Stimulated activated CD4-positive, alpha-beta T cell treated with anti-CD3 and anti-CD28 coated beads, Interleukin-1b, Interleukin-23, amount 100 ng/mL, for 1 hour (primary cell): ENCODE measurements at places on chromosomes 11 and 22.
A peak's percentile ranks its signal among the peaks of the same experiment; 100 is the strongest.

GRCh38 chr11:75140269-75141138 is 10.4 kb upstream of the SLCO2B1 start:
- peak; percentile 70 for DNase-seq

- no peak for DNase-seq
These were observed 752.8 kb downstream of the OPCML start for GRCh38 chr11:132779497-132779896.

GRCh38 chr11:44533921-44534711 is 31.3 kb upstream of the CD82 start:
- no peak for DNase-seq

GRCh38 chr22:36775586-36775963 is 344 bp downstream of the IFT27 start:
- no peak for DNase-seq

GRCh38 chr22:19721330-19722177 is 1.8 kb upstream of the GP1BB start:
- DNase-seq: no peak

DNA sequence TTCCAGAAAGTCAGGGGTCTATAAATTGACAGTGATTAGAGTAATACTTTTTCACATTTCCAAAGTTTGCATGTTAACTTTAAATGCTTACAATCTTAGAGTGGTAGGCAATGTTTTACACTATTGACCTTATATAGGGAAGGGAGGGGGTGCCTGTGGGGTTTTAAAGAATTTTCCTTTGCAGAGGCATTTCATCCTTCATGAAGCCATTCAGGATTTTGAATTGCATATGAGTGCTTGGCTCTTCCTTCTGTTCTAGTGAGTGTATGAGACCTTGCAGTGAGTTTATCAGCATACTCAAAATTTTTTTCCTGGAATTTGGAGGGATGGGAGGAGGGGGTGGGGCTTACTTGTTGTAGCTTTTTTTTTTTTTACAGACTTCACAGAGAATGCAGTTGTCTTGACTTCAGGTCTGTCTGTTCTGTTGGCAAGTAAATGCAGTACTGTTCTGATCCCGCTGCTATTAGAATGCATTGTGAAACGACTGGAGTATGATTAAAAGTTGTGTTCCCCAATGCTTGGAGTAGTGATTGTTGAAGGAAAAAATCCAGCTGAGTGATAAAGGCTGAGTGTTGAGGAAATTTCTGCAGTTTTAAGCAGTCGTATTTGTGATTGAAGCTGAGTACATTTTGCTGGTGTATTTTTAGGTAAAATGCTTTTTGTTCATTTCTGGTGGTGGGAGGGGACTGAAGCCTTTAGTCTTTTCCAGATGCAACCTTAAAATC is 5.3 kb downstream of the MALAT1 start:
- DNase-seq: no peak

DNA sequence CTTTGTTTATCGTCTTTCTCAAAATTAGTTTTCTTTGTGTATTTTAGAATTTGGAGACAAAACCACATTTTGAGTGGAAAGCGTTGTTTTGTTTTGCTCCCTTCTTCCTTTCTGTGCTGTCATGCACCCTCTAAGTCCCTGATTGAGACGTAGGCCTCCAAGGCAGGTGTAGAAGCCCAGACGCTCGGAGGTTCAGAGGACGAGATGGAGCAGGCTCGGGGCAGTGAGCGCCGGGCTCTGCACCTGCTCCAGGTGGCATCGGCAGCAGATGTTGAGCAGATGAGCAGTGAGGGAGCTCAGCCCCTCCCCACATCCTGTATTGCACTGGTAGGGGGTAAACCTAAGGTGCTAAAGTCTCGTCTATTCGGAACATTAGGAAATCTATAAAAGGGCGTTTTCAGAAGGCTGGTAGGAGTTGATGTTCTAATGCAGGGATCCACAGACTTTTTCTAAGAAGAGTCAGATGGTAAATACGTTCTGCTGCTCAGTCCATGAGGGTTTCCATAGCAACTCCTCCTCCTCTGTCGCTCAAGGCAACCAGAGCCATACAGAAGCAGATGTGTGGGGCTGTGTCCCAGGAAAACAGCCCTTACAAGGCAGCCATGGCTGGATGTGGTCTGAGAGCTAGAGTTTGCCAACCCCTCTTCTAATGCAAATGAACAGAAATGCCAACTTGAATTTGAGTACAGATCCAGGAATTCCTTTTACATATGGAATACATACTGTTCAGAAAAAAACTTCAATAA is 724.2 kb downstream of the BRD1 start:
- DNase-seq: no peak

DNA sequence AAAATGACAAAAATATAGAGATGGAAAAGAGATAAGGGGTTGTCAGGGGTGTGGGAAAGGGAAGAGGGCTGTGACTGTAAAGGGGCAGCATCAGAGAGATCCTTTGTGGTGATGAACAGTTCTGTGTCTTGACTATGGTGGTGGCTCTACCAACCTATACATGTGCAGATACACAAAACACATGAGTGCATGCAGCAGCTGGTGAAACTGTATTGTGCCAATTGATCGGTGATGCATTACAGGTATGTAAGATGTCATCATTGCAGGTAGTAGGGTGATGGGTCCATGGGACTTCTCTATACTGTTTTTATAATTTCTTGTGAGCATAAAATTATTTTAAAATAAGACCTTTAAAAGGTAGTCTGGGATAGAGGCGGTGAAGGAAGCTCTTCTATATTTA is 24.1 kb upstream of the ZDHHC13 start:
- no peak for DNase-seq

- DNase-seq: no peak
These were observed 123.9 kb downstream of the PAX6 start for GRCh38 chr11:31687256-31687655.

DNA sequence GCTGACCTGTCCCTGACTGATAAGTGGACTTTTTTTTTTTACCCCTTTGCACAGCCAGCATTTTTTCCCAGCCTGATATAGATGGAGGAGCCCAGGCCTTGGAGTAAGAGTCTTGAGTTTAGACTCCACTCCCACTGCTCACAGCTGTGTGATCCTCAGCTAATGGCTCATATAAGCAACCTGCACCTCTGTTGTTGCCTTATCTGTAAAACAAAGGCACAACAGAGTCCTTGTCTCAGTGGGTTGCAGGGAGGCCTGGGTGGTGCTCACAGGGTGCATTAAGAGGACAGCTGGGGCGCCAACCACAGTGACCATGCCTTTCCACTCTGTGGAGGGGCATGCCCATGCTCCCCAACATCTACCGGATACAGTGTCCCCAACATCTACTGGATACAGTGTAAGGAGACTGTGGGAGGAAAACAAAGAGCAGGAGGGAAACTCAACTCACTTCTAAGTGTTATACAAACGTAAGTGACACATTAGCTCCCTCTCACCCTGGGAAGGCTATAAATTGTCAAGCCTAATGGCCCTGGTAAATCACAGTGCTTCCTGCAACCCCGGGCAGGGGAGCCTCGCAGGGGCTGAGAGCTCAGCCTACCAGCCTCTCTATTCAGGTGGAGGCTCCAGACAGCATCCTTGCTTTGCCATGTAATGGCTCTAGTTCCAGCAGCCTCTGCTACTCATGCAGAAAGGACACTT is 109.5 kb downstream of the TENM4 start:
- DNase-seq: no peak

DNA sequence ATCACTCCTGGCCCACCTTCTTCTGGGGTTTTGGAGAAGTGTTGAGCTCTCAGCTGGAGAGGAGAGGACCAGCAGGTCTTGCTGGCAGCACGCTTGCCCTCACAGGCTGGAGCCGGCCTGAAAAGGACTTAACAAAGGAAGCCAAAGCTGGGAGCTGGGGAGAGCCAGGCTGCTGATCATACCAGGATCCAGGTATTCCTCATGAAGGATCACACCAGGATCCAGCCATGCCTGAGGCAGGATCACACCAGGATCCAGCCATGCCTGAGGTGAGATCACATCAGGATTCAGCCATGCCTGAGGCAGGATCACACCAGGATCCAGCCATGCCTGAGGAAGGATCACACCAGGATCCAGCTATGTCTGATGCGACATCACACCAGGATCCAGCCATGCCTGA is 17.0 kb downstream of the MRGPRD start:
- no peak for DNase-seq

DNA sequence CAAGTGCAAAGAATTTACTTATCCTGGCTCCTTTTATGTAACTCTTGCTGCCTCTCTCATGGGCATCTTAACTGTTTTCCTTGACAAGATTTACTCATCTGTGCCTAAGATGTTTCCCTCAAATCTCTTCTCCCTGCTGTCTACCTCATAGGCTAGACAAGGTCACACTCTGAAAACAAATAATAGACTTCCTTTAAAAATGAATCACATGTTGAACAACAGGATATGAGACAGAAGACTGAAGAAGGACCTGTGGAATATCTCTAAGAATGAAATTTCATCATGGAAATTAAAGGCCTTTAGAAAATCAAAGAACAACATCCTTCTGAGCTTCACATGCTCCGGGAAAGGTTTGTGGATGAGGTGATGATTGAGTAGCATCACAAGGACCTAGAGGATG is 6.0 kb upstream of the SCGB2A2 start:
- DNase-seq: no peak

- DNase-seq: no peak
These were observed 4.6 kb downstream of the TMEM9B start for GRCh38 chr11:8959546-8960166.

DNA sequence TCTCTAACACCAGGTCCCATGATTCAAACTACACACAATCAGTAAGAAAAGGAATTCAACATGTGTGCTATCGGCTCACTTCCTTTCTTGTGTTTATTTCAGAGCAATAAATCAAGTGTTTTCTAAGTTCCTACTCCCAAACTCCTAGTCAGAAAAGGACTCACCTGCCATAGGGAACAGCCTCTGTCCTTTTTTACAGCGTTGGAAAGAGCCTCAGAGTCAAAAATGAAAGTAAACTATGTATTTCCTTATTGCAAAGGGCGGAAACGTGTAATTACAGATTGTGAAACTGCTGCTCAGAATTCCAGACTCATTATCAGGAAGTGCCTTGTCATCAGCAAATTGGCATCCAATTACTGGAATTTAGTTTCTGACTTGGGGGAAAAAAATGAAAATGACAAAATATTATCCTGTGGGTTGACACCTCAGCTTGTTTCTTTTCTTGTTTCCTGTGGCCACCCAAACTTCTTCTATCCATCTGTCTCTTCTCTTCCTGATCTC is at the start of gene CASP4:
Gene CASP4, minus strand, starts transcription at position 220 of the 501 bp plus-strand sequence. Its CDS starts 49 bp downstream, at position 171.
- no peak for DNase-seq

DNA sequence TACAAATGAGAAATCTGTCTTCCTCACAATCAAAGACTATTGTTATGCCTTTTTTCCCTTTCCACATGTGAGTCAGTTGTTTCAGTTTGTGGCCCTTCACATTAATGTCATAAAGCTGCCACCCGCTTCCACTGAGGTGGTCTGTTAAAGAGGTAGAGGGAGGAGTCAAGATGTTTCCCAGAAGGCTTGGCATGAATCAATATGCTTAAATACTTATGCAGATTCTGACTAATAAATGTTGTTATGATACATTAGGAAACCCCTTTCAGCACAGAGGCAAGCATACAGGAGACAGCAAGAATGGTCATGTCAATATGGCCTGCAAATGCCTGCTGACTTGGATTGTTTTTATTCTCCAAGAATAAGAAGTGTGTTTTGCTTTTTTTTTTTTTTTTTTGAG is 6.5 kb downstream of the RTN3 start:
- DNase-seq: no peak

- no peak for DNase-seq
These were observed 2.9 kb downstream of the TUB start for GRCh38 chr11:8083871-8084281.
